ENCODE measurements at places on chromosomes 11 and 22.

DNA sequence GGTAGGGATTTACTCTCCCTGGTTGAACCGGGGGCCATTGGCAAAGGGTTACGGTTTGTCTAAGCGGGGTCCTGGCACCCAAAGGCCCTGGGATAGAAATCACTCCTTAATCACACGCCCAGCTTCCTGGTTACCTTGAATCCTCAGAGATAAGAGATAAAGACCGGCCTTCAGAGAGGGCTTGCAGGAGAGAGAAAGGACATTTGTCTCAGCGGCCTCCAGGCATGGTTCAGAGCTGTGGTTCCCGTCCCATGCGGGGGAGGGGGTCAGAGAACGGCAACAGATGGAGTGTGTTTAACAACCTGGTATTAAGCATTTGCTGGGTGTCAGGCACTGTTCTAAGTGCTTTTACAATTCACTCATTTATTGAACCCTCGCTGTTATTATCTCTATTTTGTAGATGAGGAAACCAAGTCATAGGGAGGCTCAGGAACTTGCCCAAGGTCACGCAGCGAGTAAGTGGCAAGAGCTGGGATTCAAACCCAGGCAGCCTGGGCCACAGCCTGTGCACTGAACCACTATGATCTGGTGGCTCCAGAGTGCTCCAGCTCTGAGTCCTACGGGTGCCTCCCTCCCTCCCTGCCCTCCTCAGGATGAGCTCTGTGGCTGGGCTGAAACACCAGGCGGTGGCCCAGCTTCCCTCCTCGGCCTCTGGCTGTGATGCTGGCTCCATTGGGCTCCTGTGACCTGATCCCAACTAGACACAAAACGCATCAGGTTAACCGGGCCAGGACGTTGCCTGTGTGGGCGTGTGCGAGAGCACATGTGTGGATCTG is 18.6 kb downstream of the LRRC10B start:
- no peak for DNase-seq

GRCh38 chr11:92453055-92453454 is 228.4 kb downstream of the FAT3 start:
- no peak for DNase-seq

GRCh38 chr11:17790453-17790852 is 55.9 kb downstream of the KCNC1 start:
- DNase-seq, result no peak

GRCh38 chr11:27847496-27847895 is 147.2 kb upstream of the BDNF start:
- no peak for DNase-seq

- no peak for DNase-seq
Measured at GRCh38 chr11:13137844-13138301, 128.8 kb downstream of the RASSF10 start.

- no peak for DNase-seq
Measured at GRCh38 chr11:45355706-45356041, 69.5 kb upstream of the SYT13 start.

DNA sequence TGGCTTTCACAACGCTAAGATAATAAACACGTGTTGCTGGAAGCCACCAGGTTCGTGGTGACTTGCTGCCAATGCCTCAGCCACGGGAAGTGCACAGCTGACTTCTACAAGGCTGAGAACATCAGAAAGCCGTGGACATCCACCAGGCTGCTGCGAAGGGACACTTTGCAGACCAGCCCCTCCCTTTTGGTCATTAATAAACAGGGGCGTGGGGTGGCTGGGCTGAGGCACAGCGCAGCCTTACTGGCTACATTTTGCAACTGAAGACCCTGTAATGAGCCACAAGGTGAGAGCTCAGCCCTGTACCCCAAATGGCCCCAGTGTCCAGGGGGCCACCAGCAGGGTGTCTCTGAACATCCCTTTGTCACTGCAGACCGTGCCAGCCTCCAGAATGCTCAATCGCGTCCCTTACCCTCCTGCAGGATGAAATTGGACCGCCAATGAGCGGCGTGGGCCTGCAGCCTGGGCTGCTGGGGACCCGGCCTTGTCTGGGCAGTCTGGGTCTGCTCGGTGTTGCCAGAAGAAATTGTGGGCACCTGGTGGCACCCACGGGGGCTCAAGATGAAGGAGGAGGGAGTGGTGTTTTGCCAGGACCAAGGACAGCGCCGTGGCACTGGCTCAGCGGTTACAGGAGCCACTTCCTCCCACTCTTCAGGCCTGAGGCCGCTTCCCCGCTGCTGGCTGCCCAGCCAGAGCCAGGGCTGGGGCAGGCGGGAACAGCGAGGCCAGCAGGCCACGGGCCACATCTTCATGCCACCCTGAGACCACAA is 181.9 kb downstream of the CTTN start:
- no peak for DNase-seq

GRCh38 chr11:7520011-7520942 is 6.5 kb downstream of the PPFIBP2 start:
- no peak for DNase-seq

GRCh38 chr11:68315171-68315920 is 3.0 kb downstream of the LRP5 start:
- peak; percentile 50 for DNase-seq

DNA sequence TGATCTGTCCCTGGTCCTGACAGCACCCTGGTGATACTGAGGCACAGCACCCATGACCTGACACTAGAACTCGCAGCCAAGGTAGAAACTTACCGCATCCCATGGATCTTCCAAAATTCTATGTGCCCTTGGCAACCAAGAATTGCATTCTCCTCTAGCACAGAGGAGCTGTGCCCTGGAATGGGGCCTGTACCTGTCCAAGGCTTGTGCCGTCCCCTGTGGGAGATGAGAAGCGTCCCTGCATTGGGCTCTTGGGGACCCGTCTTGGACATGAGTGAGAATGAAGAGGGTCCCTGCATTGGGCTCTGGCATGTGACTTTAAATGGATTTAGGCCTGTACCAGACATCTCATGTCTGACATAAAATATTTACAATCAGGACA is 67.1 kb downstream of the GGTLC2 start:
- no peak for DNase-seq

Data from NCI-H526 treated with DMSO at 0.1 percent for 48 hours (cell line).